ENCODE measurements at places on chromosomes 3 and 15.
A peak's percentile ranks its signal among the peaks of the same experiment; 100 is the strongest.

DNA sequence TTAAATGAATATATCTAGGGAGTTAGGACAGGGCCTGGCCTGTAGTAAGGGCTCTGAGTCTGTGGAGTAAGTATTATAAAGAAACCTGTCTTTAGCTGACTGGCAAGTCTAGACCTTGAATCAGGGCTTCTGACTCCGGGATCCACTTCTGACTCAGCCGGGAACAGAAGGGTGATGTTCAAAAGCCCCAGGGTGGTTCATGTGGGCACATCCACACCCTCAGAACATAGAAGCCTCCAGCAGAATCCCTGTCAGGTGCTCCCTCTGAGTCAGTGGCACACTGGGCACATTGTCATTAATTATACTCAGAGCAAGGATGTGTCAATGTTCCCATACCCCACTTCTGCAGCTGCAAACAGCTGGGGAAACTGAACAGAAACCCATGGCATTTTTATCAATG lies 26.7 kb upstream of the SNRK start:
- DNase-seq: no peak

- no peak for DNase-seq
Observed at GRCh38 chr15:85839643-85840042, 44.9 kb upstream of the KLHL25 start.

- DNase-seq: no peak
Observed at GRCh38 chr15:101105059-101105891, 146.6 kb downstream of the CHSY1 start.

- no peak for DNase-seq
Observed at GRCh38 chr3:52983828-52984227, 62.0 kb downstream of the SFMBT1 start.

- no peak for DNase-seq
Observed at GRCh38 chr3:196082619-196082971, 705 bp upstream of the TFRC start.

- DNase-seq: no peak
Observed at GRCh38 chr3:45986303-45986982, 9.2 kb downstream of the FYCO1 start.

GRCh38 chr15:91278951-91279350 lies 178.9 kb downstream of the SV2B start:
- no peak for DNase-seq

DNA sequence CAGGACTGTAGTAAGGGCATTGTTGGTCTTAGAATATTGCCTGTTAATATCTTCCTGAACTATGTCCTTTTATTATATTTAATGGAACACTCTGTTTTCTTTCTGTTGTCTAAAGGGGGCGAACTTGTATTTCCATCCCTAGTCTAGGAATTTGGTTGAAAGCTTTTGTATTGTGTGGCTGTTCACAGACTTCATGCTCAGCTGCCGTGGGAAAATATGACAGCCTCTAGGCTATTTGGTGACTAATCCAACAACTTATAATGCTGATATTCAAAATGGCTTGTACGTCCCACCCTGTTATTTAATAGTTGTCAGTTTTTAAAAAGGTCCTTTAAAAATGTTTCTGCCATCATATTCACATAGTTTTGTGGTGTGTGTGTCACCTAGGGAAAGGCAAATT lies 202.6 kb downstream of the KLHL25 start:
- DNase-seq: no peak

- peak; percentile 65 for DNase-seq
Observed at GRCh38 chr3:2579206-2579605, 480.5 kb downstream of the CNTN4 start.

DNA sequence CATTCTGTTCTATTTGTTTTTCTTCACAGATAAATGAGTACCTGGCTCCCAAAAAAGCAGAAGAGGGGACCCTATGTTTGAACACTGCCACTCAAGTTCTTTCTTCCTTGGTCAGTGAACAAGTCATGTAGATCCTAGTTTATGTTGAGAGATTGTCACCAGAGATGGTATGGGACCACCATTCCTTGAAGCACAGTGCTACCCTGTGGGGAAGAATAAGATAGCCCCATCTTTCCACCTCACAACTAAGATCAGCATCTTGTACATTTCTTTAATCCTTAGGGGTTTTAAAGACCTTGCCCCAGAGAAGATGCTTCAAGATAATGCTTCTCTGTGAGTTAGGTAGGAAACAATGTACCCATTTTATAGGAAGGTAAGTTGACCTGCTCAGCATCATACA lies 233.5 kb upstream of the WNT5A start:
- no peak for DNase-seq

GRCh38 chr3:37241880-37242279 lies 67.5 kb upstream of the LRRFIP2 start:
- no peak for DNase-seq

DNA sequence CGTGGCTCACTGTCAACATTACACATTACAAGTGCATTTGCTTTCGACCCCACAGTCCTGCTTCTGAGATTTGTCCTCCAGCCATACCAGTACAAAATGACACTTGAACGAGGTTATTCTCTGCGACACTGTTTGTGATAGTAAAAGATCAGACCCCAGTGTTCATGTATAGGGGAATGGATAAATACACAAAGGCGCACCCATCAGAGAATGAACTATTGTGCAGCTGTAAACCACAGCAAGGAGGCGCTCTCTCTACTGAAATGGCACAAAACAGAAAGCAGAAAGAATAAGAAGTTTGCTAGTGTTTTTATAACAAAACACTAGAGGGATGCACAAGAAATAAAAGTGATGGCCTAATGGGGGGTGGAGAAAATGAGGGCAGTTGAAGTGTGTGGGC lies 4.9 kb upstream of the CHSY1 start:
- DNase-seq: no peak

- DNase-seq: peak; percentile 37
Observed at GRCh38 chr15:71651750-71652186, 158.6 kb upstream of the NR2E3 start.

GRCh38 chr3:195134431-195134830 lies 136.5 kb downstream of the XXYLT1 start:
- DNase-seq: no peak

DNA sequence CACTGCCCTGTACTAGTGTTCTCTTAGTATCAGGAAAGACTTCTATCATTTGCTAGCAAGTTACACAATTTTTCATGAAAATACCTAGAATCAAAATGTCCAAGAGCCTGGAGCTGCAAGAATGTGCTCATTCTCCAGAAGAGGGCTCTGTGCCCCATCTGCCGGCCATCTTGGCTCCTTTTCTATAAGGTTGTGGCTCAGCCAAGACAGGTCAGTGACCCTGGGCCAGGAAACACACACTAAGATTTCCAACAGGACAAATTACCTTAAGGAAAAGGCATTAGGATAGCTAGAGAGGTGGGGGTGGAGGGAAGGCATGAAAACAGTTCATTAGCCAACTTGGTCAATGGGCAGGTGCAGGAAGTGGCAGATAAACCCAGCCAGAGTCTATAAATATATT lies 20.7 kb downstream of the TIMP4 start:
- no peak for DNase-seq

DNA sequence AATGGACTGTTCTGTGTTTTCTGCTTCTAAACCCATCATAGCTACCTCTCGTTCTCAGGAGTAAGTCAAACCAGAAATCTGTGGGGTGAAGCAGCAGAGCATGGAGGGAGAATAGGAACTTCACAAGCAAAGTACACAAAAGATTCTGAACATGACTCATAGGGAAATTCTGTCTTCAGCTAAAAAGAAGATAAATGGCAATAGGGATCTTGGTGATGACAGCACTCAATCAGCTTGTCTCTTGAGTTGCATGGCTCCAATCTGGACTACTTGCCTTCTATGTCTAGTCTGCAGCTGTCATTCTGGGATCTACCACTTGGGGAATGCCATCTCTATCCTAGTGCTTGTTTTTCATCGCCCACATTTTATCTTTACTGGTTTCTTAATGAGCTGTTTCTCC lies 13.5 kb upstream of the GRAMD1C start:
- DNase-seq: no peak

DNA sequence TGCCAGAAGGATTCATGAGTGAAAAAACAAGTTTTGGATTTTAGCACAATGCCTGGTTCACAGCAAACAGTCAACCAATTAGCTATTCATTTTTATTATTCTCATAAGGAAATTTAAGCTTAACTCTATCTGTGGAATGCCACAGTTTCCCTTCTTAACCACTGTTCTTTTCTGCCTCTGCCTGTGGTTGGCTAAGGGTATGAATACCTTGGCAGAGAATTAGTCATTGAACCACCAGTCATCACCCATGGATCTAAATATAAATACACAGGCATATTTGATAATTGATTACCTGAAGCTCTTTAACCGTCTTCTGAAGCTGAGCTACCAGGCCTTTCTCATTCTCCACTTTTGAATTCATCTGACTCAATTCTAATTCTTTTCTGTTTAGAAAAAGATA lies 79.9 kb downstream of the MYH15 start:
- no peak for DNase-seq

DNA sequence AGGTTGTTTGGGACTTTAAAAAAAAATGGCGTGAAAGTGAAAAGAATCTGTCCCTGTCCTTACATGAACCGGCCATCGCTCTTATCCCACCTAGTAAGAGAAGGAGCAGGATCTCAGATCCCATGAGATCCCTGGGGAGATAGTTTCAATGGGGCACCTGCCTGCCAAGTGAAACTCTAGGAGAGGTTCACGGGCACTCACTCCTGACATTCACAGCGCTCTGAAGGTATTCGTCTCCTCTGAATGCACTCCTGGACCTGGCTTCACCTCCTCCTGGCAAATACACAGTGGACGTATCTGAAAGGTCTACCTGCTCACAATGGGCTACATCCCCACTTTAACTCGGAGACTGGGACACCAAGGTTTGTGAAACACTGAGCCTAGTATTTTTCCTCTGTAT lies 248.7 kb upstream of the ICE2 start:
- DNase-seq: no peak
